ENCODE measurements at places on chromosomes 11 and 22.
A peak's percentile ranks its signal among the peaks of the same experiment; 100 is the strongest.

DNA sequence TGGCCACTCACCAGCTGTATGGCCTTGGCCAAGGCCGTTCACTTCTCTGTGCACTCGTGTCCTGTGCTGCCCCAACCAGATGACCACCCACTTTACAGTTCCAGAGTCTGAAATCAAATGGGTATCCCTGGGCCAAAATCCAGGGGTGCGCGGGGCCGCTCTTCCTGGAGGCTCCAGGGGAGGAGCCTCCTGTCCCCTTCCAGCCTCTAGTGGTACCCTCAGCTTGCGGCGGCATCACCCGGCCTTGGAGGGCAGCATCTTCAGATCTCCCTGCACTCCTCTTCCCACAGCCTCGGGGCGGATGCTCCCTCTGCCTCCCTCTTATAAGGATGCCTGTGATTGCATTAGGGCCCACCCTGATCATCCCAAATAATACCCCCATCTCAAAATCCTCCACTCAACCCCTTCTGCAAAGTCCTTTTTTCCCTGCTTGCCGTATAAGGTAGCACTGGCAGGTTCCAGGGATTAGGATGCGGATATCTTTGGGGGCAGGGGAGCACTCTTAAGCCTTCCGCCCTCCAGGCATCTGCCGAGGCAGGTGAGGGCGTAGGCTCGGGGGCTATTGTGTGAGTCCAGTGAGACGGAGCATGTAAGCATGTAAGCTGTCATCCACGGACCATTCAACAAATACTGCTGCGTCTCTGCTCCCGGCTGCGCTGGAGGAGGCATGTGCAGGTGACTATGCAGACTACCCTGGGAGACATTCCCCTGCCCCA is 24.4 kb upstream of the SHISAL1 start:
- peaks cover 3% of the 10 kb centered on the region for H3K4me1 ChIP-seq
- H3K27me3 ChIP-seq: peaks cover 6% of the 10 kb centered on the region
- H3K27ac ChIP-seq: no peak overlapping the region
- H3K4me3 ChIP-seq: no peak overlapping the region
- no peaks in the 10 kb centered on the region for H3K36me3 ChIP-seq
- no peak for DNase-seq

- H3K36me3 ChIP-seq: no peaks in the 10 kb centered on the region
- no peaks in the 10 kb centered on the region for H3K27me3 ChIP-seq
- no peak for DNase-seq
- H3K4me3 ChIP-seq: peak overlapping the region; percentile 95
- peaks cover 67% of the 10 kb centered on the region for H3K4me1 ChIP-seq
Measured at GRCh38 chr22:30291058-30291892, 2.0 kb upstream of the CASTOR1 start.

DNA sequence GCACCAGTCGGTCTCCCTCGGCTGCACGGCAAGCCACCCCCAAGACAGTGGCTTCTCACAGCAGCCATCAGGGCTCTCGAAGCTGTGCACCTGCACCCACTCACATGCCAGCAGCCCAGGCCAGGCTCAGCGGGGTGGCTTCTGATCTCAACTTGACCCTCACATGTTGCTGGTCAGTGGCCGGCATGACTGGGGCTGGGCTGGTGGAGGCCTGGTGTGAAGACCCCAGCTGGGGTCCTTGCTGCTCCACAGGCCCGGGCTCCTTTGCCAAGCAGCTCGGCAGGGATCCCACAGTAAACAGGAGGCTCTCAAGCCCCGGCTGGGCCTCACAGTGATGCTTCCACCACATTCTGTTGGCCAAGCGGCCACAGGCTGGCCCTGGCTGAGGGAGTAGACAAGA is 128.2 kb downstream of the BRD1 start:
- H3K4me3 ChIP-seq: no peak overlapping the region
- H3K27me3 ChIP-seq: peaks cover 3% of the 10 kb centered on the region
- H3K36me3 ChIP-seq: peaks cover 16% of the 10 kb centered on the region

DNA sequence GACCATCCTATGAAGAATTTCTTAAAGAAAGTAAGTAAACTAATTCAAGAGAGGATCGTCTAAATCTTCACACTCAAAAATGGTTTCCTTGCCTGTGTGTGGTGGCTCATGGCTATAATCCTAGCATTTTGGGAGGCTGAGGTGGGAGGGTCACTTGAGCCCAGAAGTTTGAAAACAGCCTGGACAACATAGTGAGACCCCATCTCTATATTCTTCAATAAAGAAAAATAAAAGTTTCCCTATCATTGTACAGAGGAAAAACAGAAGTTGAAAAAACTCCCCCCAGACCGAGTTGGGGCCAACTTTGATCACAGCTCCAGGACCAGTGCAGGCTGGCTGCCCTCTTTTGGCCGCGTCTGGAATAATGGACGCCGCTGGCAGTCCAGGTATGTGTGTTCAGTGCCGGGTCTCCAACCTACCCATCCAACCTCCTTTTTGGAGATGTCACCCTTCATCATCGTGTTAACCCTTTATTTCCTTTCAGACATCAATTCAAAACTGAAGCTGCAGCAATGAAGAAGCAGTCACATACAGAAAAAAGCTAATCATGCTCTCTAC is 3.0 kb downstream of the RPS25 start:
- peak overlapping the region; percentile 97 for H3K4me3 ChIP-seq
- no peak for DNase-seq
- H3K27me3 ChIP-seq: no peaks in the 10 kb centered on the region
- H3K27ac ChIP-seq: peak overlapping the region; percentile 98
- H3K4me1 ChIP-seq: peaks cover 46% of the 10 kb centered on the region

GRCh38 chr11:19595499-19595839 is 117.2 kb upstream of the NAV2 start:
- H3K27me3 ChIP-seq: peaks cover 3% of the 10 kb centered on the region
- H3K27ac ChIP-seq: no peak overlapping the region
- H3K36me3 ChIP-seq: no peaks in the 10 kb centered on the region
- no peak overlapping the region for H3K4me3 ChIP-seq

DNA sequence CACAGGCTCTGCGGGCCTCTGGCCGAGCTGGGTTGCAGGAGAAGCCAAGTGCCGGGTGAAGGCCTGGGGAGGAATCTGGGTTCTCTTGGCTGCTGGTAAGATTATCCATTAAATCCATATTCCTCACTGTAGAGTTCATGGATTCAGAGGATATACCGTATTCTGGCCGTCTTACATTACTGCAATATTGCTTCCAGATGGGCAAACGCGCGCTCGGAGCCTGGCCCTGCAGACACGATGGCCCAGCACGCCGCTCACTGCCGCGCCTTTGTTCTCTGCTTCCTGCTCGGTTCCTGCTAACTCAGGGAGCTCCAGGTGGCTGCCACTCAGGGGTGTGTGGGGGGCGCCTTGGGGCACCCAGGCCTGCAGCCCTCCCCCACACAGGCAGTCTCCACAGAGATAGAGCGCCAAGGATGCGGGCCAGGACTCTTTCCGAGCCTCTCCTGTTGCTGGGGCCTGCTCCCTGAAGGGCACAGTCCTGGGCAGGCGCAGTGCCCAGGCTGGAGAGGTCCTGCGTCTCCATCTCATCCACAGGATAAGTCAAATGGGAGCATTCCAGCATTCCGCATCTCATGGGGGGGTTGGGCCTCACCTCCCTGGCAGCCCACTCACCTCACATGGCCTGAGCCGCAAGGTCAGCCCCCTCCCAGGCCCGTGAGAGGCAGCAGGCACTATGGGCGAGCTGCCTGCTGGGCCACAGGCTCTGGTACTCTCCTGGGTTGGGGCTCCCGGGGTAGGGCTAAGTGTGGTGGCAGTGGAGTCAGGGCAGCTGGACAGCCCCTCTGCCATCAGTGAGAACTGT is 14.1 kb upstream of the KCNQ1OT1 start:
- no peak for DNase-seq
- H3K4me1 ChIP-seq: no peaks in the 10 kb centered on the region
- H3K27ac ChIP-seq: no peak overlapping the region

GRCh38 chr11:87972133-87972532 is 203.1 kb downstream of the RAB38 start:
- H3K36me3 ChIP-seq: no peaks in the 10 kb centered on the region
- no peaks in the 10 kb centered on the region for H3K27me3 ChIP-seq
- H3K27ac ChIP-seq: no peak overlapping the region
- DNase-seq: no peak
- no peaks in the 10 kb centered on the region for H3K4me1 ChIP-seq

DNA sequence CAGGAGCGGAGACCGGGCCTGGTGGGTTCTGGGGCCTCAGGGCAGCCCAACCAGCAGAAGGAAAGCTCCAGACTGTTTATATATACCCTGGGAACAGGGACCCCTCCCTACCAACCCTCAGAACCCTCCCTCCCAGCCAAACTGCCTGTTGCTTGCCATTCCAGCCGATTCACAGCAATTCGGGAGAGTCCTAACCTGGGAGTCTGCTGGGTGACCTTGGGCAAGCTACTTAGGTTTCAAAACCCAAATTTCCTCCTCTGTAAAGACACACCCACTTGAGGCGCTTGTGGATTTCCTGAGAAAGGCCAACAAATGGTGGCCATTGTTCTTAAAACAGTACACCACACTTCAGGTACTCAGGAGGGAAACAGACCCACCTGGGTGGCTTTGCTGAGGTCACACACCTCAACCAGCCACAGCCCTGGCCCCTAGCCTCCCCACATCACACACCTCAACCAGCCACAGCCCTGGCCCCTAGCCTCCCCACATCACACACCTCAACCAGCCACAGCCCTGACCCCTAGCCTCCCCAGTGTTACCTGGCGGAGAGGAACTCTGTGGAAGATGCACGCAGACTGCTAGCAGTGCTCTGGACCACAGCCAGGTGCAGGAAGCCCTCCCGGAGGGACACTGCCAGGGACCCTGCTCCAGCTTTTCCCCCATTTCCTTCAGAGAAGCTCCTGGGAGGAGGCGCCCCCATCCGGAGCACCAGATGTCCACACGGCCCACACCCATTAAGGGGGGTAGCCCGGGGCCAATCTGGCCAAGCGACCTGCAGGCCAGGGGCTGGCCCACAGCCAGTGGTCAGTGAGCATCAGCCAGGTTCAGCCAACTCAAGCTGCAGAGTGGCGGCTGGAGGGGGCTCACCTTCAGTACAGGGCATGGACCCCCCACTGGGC is 6.2 kb downstream of the SHISA8 start:
- H3K4me3 ChIP-seq: peak overlapping the region; percentile 77
- H3K4me1 ChIP-seq: peaks cover 34% of the 10 kb centered on the region
- H3K27ac ChIP-seq: peak overlapping the region; percentile 77

DNA sequence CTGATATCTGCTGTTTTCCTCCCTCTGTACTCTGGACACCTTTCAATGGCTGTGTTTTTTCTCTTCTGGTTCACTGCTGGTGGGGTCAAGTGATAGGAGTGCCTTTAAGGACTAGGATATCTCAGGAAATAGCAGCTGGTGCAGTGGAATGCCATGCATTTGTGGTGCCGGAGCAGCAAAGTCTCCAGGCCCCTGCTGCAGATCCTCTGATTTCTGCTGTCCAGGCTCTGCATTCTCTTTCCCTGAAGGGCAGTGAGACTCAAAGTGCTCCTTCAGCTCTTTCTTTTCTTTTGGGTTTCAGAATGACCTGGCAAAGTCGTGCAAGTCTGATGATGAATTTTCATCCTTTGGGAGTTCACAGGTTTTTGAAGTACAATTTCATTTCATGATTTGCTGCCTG is 774.3 kb downstream of the FAM181B start:
- H3K36me3 ChIP-seq: peaks cover 4% of the 10 kb centered on the region
- no peak overlapping the region for H3K27ac ChIP-seq
- DNase-seq: no peak
- H3K4me3 ChIP-seq: no peak overlapping the region
- H3K27me3 ChIP-seq: no peaks in the 10 kb centered on the region

DNA sequence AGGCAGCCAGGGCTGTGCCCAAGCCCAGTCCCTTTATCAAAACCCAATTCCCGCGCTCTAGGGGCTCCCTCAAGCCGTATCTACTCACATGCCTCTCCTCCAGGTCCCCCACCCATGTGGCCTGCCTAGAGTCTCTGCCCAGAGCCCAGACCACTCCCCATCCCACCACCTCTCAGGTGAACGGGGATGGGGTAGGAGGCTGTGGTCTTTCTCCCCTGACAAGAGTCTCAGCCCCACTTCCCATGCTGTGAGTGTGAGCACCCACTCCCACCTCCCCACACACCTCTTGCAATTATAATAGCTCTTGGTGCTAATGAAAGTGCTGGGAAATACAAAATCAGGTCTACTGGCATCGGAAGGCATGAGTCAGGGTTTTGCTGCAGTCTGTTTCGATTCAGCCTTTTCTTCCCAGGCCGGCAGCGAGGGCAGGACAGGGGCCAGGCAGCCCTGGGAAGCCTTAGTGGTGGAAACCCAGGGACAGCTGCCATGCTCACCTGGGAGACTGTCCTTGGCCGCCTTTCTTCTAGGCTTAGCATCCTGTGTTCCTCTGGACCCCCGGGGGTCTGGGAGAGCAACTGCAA is 16.7 kb upstream of the TMPRSS4 start:
- H3K27me3 ChIP-seq: no peaks in the 10 kb centered on the region
- peaks cover 15% of the 10 kb centered on the region for H3K4me1 ChIP-seq
- H3K36me3 ChIP-seq: no peaks in the 10 kb centered on the region
- no peak overlapping the region for H3K4me3 ChIP-seq
- H3K27ac ChIP-seq: no peak overlapping the region

DNA sequence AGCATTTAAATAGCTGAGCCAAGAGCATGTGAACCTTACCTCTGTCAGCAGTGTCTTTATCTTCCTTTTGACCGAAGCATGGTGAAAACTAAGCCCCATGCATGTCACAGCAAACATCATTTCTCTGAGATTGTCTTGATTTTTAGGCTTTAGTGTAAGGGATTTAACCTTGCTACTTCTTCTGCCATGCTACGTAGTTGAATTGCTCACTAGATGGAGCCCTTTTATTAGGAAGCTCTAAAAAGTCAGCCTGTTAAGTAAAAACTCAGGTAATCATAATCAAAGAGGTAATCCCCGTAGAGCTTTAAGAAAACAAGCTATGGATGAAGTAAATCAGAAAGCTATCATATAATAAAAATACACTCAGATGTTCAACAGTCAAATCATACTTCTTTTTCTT is 149.5 kb downstream of the PGR start:
- H3K27me3 ChIP-seq: no peaks in the 10 kb centered on the region
- no peaks in the 10 kb centered on the region for H3K4me1 ChIP-seq
- H3K27ac ChIP-seq: no peak overlapping the region
- DNase-seq: no peak
- no peak overlapping the region for H3K4me3 ChIP-seq

- H3K36me3 ChIP-seq: no peaks in the 10 kb centered on the region
- H3K4me3 ChIP-seq: no peak overlapping the region
- H3K27me3 ChIP-seq: peaks cover 35% of the 10 kb centered on the region
- peaks cover 5% of the 10 kb centered on the region for H3K4me1 ChIP-seq
- H3K27ac ChIP-seq: no peak overlapping the region
- DNase-seq: no peak
Measured at GRCh38 chr22:43883012-43883661, 8.7 kb downstream of the PNPLA5 start.

- DNase-seq: no peak
- no peak overlapping the region for H3K27ac ChIP-seq
- H3K36me3 ChIP-seq: no peaks in the 10 kb centered on the region
- H3K4me1 ChIP-seq: no peaks in the 10 kb centered on the region
Measured at GRCh38 chr11:94823102-94823732, 55.1 kb downstream of the AMOTL1 start.

- peak within 1 kb of the TSS; percentile 15 for H3K27ac ChIP-seq
- DNase-seq: no peak
- no peaks in the 10 kb centered on the region for H3K4me1 ChIP-seq
- H3K27me3 ChIP-seq: no peaks in the 10 kb centered on the region
- H3K36me3 ChIP-seq: no peaks in the 10 kb centered on the region
Measured at GRCh38 chr11:67674442-67674871, at the start of gene ALDH3B2. Gene ALDH3B2, minus strand, starts transcription at chr11:67674623. Its CDS starts 7,688 bp downstream, at chr11:67666935.

GRCh38 chr22:45452565-45453379 is 39.3 kb downstream of the RIBC2 start:
- no peaks in the 10 kb centered on the region for H3K4me1 ChIP-seq
- H3K36me3 ChIP-seq: no peaks in the 10 kb centered on the region
- no peaks in the 10 kb centered on the region for H3K27me3 ChIP-seq
- no peak overlapping the region for H3K4me3 ChIP-seq
- H3K27ac ChIP-seq: no peak overlapping the region

GRCh38 chr11:110279881-110280280 is 16.5 kb downstream of the RDX start:
- no peak overlapping the region for H3K27ac ChIP-seq
- DNase-seq: no peak
- H3K4me1 ChIP-seq: no peaks in the 10 kb centered on the region
- H3K27me3 ChIP-seq: no peaks in the 10 kb centered on the region

Measured in naive thymus-derived CD8-positive, alpha-beta T cell (primary cell).